Activated CD8-positive, alpha-beta T cell treated with anti-CD3 and anti-CD28 coated beads, Interleukin-2, amount 10 ng/mL, durations not matched to agents 7 days and 5 days (primary cell): ENCODE measurements at places on chromosomes 7 and 10.

DNA sequence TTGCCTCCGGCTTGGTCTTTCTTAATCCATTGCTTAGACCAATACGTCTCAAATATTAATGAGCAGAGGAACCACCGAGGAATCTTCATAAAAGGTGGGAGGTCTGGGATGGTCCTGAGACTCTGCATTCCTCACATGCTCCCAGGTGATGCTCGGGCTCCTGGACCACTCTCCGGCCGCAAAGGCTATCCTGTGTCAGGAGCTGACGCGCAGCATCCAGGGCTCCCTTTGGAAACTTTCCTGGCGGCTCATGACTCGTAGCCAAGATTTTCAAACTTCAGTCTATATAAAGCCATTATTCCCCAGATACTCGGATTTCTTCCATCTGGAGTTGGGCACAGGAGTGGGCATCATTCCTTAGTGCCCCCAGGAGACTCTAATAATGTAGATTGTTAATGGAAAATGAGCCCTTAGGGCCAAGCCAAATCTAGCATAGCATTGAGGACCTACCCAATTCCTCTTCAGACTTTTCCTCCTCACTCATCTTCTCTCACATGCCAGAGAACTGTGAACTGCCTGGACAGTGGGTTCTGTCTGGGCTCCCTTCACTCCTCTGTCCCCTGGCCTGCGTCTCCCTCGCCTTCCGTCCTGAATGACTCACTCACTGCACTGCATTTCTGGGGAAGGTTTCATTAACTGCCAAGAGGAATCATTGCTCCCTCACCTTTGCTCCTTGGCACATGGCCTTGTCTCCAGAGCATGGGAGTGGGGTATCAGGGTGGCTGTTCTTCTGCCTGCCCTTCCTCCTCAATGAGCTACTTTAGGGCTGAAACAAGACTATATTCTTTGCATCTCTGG, 89.3 kb downstream of the MKI67 start:
- no peak overlapping the region for H3K27ac ChIP-seq
- H3K4me3 ChIP-seq: no peak overlapping the region
- no peak for DNase-seq
- H3K27me3 ChIP-seq: no peaks in the 10 kb centered on the region

DNA sequence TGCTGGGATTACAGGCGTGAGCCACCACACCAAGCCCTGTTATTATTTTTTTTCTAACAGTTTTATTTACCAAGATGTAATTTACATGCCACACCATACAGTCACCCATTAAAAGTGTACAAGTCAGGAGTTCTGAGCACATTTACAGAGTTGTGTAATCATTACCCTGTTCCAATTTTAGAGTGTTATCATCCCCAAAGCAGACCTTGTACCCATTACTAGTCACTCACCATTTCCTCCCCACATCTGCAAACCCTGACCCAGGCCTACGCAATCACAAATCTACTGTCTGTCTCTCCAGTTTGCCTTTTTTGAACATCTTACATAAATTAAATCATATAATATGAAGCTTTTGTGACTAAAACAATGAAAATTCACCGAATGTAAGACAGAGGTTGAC, 402.9 kb upstream of the FOXK1 start:
- H3K27ac ChIP-seq: no peak overlapping the region
- no peak for DNase-seq
- H3K36me3 ChIP-seq: no peaks in the 10 kb centered on the region
- no peak overlapping the region for H3K4me3 ChIP-seq
- H3K27me3 ChIP-seq: no peaks in the 10 kb centered on the region
- H3K4me1 ChIP-seq: peaks cover 2% of the 10 kb centered on the region

DNA sequence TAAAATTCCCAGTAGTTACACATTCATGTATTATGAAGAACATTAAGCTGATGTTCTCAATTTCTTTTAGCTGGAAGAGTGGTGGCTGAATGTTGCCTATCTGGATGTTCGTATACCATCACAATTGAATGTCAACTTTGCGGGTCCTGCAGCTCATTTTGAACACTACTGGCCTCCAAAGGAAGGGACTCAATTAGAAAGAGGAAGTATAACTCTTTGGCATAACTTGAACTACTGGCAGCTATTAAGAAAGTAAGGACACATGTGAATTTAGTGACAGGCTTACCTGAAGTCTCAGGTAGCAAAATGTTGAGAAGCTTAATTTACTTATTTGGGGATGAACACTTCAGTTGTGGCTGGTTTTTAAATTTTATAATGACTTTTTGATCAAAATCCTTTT, 15.9 kb downstream of the CROT start:
- H3K27ac ChIP-seq: no peak overlapping the region
- peaks cover 20% of the 10 kb centered on the region for H3K36me3 ChIP-seq
- no peaks in the 10 kb centered on the region for H3K4me1 ChIP-seq
- no peaks in the 10 kb centered on the region for H3K27me3 ChIP-seq

- H3K4me1 ChIP-seq: peaks cover 45% of the 10 kb centered on the region
- DNase-seq: no peak
- peaks cover 39% of the 10 kb centered on the region for H3K36me3 ChIP-seq
- no peaks in the 10 kb centered on the region for H3K27me3 ChIP-seq
Measured at GRCh38 chr7:149196705-149197171, 1.4 kb downstream of the ZNF282 start.

GRCh38 chr7:68319061-68319460, 1279.2 kb upstream of the AUTS2 start:
- H3K27ac ChIP-seq: no peak overlapping the region
- H3K36me3 ChIP-seq: no peaks in the 10 kb centered on the region
- no peaks in the 10 kb centered on the region for H3K4me1 ChIP-seq
- H3K4me3 ChIP-seq: no peak overlapping the region
- H3K27me3 ChIP-seq: no peaks in the 10 kb centered on the region

GRCh38 chr7:98211676-98212531, 665 bp downstream of the BHLHA15 start:
- H3K36me3 ChIP-seq: peaks cover 3% of the 10 kb centered on the region
- peak overlapping the region; percentile 38 for H3K4me3 ChIP-seq
- peaks cover 5% of the 10 kb centered on the region for H3K4me1 ChIP-seq
- peaks cover 4% of the 10 kb centered on the region for H3K27me3 ChIP-seq
- no peak overlapping the region for H3K27ac ChIP-seq
- DNase-seq: no peak

- no peak overlapping the region for H3K4me3 ChIP-seq
- no peak overlapping the region for H3K27ac ChIP-seq
- DNase-seq: no peak
- no peaks in the 10 kb centered on the region for H3K4me1 ChIP-seq
- no peaks in the 10 kb centered on the region for H3K36me3 ChIP-seq
- peaks cover 13% of the 10 kb centered on the region for H3K27me3 ChIP-seq
Measured at GRCh38 chr10:4532467-4532866, 293.5 kb upstream of the AKR1E2 start.

DNA sequence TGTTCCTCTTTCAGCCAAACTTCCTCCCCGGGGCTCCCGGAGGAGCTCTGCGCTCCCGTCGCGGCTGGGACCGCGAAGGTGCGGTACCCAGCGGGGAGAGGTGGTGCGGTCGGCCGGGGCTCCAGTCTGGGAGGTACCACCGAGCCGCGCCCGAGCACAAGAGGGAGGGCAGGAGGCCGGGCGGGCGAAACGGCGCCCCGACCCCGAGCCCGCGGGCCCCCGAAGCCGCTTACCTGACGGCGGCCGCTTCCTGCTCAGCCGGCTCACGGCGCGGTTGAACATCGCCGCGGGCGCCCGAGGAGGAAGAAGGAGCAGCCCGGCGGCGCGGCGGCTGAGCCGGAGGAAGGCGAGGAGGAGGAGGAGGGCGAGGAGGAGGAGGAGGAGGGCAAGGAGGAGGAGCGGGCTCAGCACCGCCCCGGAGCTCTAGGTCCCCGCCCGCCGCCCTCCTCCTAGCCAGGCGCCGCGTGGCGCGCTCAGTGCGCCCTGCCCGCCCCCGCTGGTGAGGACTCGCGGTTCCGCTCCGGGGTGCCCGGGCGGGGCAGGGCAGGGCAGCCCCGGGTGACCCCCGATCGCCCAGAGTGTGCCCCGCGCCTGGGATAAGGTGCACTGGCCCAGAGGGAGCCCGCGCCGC, at the start of gene RGS10:
Gene RGS10 (minus strand): TSS at position 363 of the 631 bp plus-strand sequence. CDS start 81 bp downstream, at position 282.
- DNase-seq: peak; percentile 91
- H3K36me3 ChIP-seq: peaks cover 23% of the 10 kb centered on the region
- H3K27me3 ChIP-seq: peaks cover 9% of the 10 kb centered on the region
- peaks cover 46% of the 10 kb centered on the region for H3K4me1 ChIP-seq
- peak within 1 kb of the TSS; percentile 89 for H3K27ac ChIP-seq

- peak overlapping the region; percentile 100 for H3K27ac ChIP-seq
- H3K4me3 ChIP-seq: peak overlapping the region; percentile 99
- H3K36me3 ChIP-seq: peaks cover 40% of the 10 kb centered on the region
- peaks cover 3% of the 10 kb centered on the region for H3K27me3 ChIP-seq
Measured at GRCh38 chr10:51700228-51700817, 928 bp upstream of the CSTF2T start.

DNA sequence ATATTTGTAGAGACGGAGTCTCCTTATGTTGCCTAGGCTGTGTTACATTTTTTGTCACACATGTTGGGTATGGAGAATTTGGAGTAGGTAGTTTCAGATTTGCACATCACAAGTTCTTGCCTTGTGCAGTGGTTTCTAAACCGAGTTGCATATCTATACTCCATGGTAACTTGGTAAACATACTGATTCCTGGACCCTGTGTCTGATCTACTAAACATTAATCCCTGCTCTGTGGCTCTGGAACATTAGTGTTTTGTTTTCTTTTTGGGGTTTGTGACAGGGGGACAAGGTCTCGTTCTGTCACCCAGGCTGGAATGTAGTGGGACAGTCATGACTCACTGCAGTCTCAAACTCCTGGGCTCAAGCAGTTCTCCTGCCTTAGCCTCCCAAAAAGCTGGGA, 24.7 kb downstream of the AUTS2 start:
- peaks cover 10% of the 10 kb centered on the region for H3K27me3 ChIP-seq
- no peak overlapping the region for H3K27ac ChIP-seq
- H3K36me3 ChIP-seq: no peaks in the 10 kb centered on the region
- no peaks in the 10 kb centered on the region for H3K4me1 ChIP-seq
